Spinal cord (tissue), 10 donors: ENCODE measurements at places on chromosomes 3 and 15. TPM values are rescaled to one million over a fixed set of nuclear protein-coding genes. Genes with fewer than 3 reads are reported as not detected.

Gene PRSS50
- 0.33 TPM for polyA plus RNA-seq

Gene BSN
- 17.5 TPM for polyA plus RNA-seq

Gene COL8A1
- polyA plus RNA-seq = 23.5 TPM

Gene EAF2
- 7.8 TPM for polyA plus RNA-seq

Gene CD200
- 99.5 TPM for polyA plus RNA-seq

Gene TNFSF10
- polyA plus RNA-seq = 5.2 TPM

Gene CCDC80
- 101 TPM for polyA plus RNA-seq

Gene GP9
- polyA plus RNA-seq = 0.30 TPM

Gene EHD4
- 6.8 TPM for polyA plus RNA-seq

Gene UPK1B
- polyA plus RNA-seq = 0.36 TPM

Gene CSPG4
- 25.6 TPM for polyA plus RNA-seq

Gene ARHGEF26
- polyA plus RNA-seq = 57.8 TPM

Gene THSD4
- 40.6 TPM for polyA plus RNA-seq

Gene LINGO1
- polyA plus RNA-seq = 134 TPM

Gene EFCC1
- 5.2 TPM for polyA plus RNA-seq
